Stimulated activated CD8-positive, alpha-beta memory T cell treated with anti-CD3 and anti-CD28 coated beads, Interleukin-7, amount 100 ng/mL, for 24 hours (primary cell): ENCODE measurements at places on chromosomes 7 and 10.

GRCh38 chr7:635227-635626 is 91.3 kb upstream of the DNAAF5 start:
- DNase-seq: no peak

GRCh38 chr7:43834463-43835251 is 34.7 kb downstream of the MRPS24 start:
- DNase-seq: no peak

GRCh38 chr7:140206616-140207389 is 30.0 kb upstream of the KDM7A start:
- no peak for DNase-seq

GRCh38 chr10:68318331-68319059 is 13.4 kb upstream of the HNRNPH3 start:
- DNase-seq: no peak

DNA sequence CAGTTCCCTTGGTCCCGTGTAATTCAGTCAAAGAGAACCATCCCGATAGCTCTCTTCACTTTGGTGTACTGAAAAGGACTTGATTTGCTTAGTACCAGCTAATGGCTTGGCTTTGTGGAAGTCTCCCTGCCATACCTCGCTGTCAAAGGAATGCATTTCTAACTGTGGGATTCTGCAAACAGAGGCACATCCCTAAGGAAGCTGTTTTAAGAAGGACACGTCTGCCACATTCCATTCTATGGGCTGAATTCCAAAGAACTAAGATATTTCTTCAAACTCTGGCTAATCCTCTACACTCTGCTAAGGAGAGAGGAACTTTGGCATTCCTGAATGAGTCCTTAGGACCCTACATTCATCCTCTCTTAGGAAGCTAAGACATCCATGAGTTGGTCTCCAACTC is 327.9 kb downstream of the SFMBT2 start:
- no peak for DNase-seq

GRCh38 chr10:102106998-102107397 is 13.2 kb downstream of the LDB1 start:
- no peak for DNase-seq

- DNase-seq: no peak
Measured at GRCh38 chr7:71320916-71321315, 189.0 kb downstream of the GALNT17 start.

- no peak for DNase-seq
Measured at GRCh38 chr7:2637505-2638223, 5.9 kb downstream of the TTYH3 start.

DNA sequence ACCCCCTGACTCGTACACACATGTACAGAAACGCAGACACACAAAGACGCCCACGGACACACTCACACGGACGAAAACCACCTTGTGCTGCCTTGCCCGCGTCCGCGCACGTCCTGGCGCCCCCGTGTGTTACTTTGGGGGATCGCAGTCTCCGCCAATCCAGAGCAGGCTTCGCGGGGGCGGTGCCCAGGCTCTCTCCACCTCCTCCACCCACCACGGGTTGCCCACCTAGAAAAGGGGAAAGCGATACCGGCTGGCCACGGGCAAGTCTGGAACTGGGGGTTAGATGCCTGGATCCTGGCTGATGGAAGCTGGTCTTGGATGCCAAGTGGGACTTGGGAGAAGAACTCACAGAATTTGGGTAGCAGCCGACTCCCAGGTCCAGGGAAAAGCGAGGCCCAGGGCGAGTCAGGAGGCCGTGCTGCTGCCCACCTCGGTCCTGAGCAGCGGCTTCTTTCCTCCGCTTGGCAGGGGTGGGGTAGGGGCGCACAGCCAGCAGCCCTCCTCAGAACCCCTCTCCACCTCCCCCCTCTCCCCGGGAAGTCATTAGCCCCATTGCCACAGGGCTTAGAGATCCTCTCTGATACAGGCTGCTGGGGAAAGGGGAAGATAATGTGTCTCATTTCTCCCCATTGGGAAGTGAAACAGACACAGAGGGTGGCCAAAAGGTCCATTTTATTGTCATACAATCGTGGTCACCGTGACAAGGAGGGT is 4.6 kb upstream of the VGF start:
- DNase-seq: peak; percentile 71

DNA sequence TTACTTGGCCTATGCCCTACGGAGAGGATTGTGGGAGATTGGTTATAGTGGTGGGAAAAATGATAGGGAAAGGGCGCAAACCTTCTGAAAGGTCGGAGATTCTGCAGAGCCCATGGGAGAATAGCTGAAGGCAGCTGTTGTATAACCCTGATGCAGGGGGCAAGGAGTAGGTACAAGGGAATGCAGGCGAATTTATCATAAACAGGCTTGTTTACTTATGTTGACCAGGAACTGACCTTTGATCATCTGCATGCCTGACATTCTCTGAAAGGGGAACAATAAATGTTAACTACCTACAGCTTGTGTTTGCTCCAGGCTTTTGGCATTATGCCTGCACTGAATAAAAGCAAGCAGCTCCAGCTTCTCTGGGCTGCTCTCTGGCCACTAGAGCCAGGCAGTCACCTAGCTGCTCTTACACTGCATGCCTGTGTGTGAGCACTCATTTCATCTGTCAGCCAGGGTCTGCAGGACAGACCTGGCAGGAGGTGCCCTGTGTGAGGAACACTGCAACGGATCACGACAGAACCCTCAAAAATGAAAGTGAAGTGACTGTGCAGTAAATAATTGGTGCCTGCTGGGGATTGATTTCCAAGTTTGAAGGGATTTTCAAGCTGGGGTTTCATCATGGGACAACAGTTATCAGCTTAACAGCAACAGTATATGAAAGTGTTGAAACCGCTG is 31.1 kb upstream of the ABCA13 start:
- no peak for DNase-seq

- DNase-seq: no peak
Measured at GRCh38 chr7:90764848-90765570, 168.9 kb downstream of the CDK14 start.

DNA sequence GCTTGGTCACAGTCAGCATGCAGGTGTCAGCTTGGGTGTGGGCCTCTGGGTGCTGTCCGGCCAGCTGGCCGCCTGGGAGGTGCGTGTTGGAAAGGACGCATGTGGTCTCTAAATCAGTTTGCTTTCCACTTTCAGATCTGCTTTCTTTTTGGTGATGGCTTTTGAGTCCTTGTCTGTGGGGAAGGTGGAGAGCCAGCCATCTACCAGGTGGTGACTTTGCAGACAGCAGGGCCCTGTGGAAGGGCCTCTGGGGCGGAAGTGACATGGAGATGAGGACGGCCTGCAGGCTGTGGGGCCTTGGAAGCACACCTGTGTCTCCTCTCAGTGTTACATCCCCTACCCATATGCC is 59.4 kb downstream of the WDR37 start:
- DNase-seq: no peak

DNA sequence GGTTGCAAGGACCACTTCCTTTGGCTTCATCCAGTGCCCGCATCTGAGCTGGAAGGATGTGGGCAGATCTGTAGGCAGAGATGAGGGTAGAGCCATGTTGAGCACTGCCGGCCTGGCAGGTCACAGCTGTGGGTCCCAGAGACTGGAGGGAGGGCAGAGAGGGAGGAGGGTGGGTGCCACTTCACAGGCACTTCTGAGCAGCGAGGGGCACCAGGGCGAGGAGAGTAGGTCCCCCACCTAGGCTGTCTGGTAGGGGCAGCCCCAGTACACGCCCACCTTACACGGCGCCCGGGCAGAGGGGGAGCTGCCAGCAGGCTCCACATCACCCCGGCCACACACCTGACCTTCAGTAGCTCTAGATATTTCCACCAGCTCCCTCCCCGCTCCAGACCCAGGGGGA is 473.0 kb upstream of the FOXK1 start:
- no peak for DNase-seq

DNA sequence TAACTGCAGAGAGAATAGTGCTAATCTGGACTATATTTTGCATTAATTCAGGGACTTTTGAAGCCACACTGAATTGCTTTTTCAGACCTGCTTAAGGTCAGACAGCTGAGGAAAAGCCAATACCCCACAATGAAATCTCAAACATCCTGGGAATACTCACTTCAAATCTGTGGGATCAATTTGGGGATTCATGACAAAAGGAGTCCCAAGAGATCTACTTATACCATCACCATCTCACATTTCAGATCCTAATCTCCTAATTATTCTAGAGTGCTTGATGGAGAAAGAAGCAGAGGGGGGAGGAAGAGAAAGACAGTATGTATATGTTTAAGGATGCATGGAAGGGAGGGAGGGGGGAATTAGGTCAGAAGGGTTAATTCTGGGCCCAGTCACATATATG is 202.2 kb downstream of the CACNA2D1 start:
- DNase-seq: no peak

- no peak for DNase-seq
Measured at GRCh38 chr7:106486331-106486730, 174.6 kb downstream of the CCDC71L start.

- DNase-seq: no peak
Measured at GRCh38 chr10:107553470-107553869, 389.0 kb upstream of the SORCS1 start.

GRCh38 chr7:69819333-69819705 is 221.0 kb downstream of the AUTS2 start:
- no peak for DNase-seq

DNA sequence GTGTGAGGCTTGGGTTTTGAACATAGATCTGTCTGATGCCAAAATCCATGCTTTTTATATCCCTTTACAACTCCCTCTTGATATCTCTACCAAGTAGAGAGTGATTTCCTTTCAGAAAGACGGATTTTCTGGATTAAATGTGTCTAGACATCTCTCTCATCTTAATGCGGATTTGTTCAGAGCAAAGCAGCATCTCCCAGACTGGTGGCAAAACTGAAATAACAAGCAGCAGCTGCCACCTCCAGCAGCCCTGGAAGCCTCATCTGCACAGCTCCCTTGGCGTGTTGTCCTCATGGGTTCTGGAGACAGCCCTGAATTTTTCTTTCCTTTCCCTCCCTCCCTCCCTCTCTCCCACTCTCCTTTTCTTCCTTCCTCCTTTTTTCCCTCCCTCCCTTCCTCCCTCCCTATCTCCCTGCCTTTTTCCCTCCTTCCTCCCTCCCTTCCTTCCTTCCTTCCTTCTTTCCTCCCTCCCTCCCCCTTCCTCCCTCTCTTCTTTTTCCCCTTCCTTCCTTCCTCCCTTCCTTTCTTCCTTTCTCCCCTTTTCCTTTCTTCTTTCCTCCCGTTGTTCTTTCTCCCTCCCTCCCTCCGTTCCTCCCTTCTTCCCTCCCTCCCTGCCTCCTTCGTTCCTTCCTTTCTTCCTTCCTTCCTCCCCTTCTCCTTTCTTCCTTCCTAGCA is 639.9 kb downstream of the TYW1 start:
- no peak for DNase-seq

GRCh38 chr7:36224934-36225858 is 72.1 kb downstream of the EEPD1 start:
- DNase-seq: no peak

DNA sequence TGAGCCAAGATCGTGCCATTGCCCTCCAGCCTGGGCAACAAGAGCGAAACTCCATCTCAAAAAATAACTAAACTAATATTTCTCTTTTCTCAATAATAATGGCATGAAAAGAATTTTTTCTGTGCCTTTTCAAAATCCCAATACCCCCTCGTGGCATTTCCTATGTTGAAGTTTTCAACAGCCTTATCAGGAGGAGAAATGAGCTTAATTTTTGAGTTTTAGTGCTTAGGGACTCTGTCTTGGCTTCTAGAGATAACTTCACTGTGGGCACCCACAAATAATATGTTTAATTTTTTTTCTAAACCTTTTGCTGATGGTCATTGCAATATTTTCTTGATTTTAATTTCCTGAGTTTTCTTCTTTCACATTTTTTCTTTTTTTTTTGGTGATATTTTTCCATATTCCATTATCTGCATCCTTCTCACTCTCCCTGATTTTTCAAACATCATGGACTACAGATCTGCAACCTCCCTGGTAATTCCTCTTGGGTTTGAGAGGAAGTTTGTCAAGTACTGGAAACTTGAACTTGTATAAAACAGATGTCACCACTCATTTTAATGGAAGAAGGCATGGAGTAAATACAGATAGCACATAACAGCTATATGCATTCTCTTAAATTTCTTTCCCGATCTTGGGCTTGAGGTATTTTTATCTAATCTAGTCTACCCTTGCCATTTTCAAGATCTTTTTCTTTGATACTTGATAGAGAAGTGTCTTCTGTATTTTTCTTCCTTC is 84.0 kb downstream of the KAT6B start:
- DNase-seq: no peak

DNA sequence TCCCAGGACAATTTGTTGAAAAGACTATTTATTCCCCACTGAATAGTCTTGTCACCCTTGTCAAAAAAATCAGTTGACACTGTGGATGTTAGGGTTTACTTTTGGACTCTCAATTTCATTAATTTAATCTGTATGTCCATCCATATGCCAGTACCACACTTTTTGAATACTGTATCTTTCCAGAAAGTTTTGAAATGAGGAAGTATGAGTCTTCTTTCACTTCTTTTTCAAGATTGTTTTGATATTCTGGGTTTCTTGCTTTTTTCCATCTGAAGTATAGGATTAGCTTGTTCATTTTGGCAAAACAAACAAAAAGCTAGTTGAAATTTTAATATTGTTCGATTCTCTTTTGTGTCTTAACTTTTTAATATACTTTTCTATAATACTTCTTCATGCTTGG is 21.7 kb downstream of the KLHDC10 start:
- DNase-seq: no peak

DNA sequence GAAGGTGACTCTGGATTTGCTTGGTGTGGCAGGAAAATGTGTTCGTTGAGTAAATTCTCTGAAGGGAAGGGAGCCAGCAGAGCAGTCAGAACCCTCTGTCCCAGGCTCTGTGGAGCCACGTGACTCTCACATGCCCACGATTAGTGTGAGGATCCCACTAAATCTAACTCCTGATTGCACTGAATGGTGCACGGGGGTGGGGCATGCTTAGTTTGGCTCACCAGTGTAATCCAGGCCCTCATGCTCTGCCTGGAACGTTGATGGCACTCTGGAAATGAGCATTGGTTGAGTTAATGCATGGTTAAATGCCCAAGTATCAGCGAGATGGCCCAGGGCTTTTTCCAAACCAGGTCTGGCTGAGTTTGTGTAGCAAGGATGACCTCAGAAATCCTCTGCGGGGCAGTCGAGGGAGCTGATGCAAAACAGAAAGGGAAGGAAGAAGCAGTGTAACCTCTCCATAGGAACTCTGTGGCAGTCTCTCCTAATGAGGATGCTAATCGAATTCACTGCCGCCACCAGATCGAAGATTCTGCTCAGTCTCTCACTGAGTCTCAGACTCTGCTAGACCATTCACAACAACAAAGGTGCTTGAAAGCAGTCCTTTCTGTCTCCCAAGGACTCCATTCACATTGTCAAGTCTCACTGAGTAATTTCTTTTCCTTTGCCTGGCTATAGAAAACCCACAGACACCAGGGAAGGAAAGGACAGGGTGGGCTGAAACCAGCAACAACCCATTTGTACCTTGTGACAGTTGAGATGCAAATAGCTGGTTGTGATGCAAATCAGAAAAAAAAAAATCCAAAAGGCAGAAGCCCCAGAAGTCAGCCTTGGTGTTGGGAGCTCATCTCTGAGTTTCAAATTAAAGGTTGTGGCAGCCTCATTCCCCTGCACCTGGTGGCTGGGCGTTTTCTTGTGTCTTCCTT is 98.1 kb downstream of the C10orf105 start:
- no peak for DNase-seq

- DNase-seq: no peak
Measured at GRCh38 chr10:113027574-113028455, 77.8 kb downstream of the TCF7L2 start.

- no peak for DNase-seq
Measured at GRCh38 chr10:119567978-119568377, 25.5 kb upstream of the RGS10 start.

GRCh38 chr10:117788911-117789310 is 246.4 kb downstream of the EMX2 start:
- no peak for DNase-seq
